ENCODE measurements at places on chromosomes 1 and 21. TPM values are rescaled to one million over a fixed set of nuclear protein-coding genes. Genes with fewer than 3 reads are reported as not detected.

SPRR4 gene
- total RNA-seq: not detected

TRIM17 gene
- total RNA-seq: 8.0 TPM

PADI4 gene
- total RNA-seq: not detected

PTP4A2 gene
- 211 TPM for total RNA-seq

FAM72D gene
- total RNA-seq: 6.3 TPM

ITLN1 gene
- total RNA-seq: 0.22 TPM

SPATA45 gene
- total RNA-seq: not detected

CHI3L1 gene
- 0.63 TPM for total RNA-seq

TCHHL1 gene
- not detected for total RNA-seq

FMO4 gene
- total RNA-seq: 2.0 TPM

EPHA10 gene
- total RNA-seq: not detected

ZYG11A gene
- 1.5 TPM for total RNA-seq

RNU1-4 gene
- total RNA-seq: 3,596 TPM

HSD3B1 gene
- total RNA-seq: not detected

NCAM2 gene
- total RNA-seq: 0.69 TPM

BCAN gene
- 0.31 TPM for total RNA-seq

GRCh38 chr1:53458634-53459033, 565 bp upstream of the DMRTB1 start:
- DNase-seq: peak; percentile 1

GRCh38 chr1:247829656-247830055, 5.7 kb upstream of the OR14A16 start:
- DNase-seq: no peak

DNA sequence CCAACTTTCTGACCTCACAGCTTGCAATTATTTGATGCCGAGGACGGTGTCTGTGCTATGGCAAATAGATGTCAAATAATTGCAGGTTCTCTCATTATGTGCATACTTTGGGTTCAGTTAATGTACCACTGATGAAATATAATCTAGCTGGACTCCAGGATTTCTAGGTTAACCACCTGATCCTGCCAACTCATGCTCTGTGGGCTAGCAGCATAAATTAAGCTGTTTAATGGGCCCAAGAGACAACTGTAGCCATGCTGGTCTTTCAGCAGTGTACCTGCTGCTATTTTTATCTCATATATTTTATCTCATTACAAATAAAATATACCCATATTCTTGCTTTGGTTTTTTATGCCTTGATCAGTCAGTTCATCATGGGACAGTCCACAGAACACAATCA, 43.3 kb upstream of the HP1BP3 start:
- no peak for DNase-seq

GRCh38 chr1:55833529-55834091, 618.4 kb upstream of the USP24 start:
- DNase-seq: no peak

DNA sequence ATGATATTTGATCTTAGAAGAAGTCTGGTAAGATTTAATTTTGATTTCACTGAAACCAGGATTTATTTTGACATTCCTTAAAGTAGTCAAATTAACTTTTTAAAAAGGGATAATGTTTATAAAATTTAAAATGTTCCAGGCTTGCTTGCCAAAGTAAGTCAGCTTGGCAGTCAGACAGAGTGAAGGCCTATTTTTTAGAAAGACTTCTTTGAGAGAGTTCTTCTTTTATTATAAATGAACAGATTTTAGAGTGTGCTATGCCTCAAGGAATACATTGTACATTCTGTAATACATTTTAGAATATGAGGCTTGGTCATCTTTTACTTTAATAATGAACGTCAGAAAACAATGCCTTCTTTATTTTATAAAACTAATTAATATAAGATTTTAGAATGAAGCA, 138.7 kb downstream of the DISP1 start:
- no peak for DNase-seq

GRCh38 chr1:157969697-157970485, 23.6 kb upstream of the KIRREL1 start:
- DNase-seq: peak; percentile 84

DNA sequence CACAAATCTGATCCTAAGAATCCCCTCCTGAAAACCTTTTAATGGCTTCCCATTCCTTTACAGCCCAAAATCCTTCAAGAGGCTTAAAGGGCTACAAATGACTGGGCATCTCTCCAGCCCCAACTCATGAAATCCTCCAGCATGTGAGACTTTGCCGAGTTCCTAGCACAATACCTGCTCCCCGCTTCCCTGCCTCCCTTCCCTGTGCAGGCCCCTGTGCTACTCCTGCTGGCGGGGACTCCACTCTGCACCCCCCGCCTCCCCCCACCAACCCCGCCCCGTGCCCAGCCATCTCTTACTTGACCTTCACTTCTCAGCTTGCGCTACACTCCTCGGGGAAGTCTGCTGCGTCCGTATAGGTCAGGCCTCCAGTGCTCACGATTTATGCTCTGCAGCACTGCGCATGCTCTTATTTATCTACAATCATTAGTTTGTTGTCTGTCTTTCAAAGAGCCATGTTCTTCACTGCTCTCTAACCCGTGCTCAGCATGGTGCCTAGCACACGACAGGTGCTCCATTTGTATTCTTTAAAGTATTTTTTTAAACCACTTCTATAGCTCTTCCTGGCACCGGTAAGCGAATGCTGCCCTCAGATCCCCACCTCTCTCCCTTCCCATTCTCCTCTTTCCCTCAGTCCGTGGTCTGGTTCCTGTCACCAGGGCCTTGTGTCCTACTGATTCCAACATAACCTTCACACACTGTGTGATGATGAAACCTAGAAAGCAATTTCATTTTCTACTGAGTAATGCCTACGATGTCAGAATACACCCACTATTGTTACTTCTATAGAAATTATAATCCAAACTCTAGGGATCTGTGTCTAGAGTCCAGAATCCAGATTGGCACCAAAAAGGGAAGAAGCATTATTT, 37.5 kb upstream of the PLA2G2C start:
- DNase-seq: peak; percentile 67

GRCh38 chr1:71089536-71090270, 8.9 kb upstream of the ZRANB2 start:
- DNase-seq: no peak

- no peak for DNase-seq
Observed at GRCh38 chr1:65009176-65009575, 42.8 kb upstream of the JAK1 start.

DNA sequence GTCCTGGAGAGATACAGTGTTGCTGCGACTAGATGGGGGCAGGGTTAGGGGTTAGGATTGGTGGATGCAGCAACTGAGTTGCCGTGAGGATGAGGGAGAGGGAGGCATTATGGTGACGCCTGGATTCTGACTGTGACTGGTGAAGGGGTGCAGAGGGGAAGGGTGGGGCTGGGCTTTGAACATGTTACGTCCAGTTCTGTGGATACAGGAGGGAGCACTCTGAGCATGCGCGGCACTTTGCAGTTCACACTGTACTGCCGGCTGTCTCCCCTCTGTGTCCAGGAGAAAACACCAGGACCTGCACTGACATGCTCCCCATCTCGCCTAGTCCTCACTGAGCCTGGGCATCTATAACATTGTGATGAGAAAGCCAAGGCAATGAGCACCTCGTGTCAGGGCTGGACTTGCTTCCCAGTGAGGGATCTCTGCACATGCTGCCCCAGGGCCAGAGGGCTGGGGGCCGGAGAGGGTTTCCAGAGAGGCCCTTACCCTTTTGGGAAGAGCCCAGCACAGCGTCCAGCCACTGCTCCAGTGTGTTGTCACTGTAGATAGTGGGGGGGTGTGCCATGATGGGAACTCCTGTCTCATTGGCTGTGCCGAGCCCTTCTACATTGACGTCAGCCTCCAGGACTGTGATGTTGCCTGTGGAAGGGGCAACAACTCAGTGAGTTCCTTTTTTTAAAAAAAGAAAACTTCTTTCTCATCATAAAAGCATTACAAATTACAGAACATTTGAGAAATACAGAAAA, 7.6 kb downstream of the FAM151A start:
- no peak for DNase-seq

DNA sequence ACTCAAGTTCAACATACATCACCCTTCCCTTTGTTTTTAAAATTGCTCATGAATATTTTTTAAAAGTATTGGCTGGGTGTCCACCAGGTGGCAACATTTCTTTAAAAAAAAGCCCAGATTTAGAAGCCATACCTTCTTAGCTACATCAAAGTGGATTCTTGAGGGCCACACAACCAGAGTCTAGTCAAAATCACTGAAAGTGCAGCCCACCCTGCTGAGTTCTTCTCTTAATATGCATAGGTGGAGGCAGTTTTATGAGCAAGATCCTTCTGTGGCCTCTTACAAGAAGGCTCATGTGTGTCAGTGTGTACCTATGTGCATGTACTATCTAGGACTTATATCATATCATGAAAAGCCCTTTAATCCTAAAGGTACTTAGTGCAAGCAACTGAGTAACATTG, 16.9 kb upstream of the GNG12 start:
- DNase-seq: peak; percentile 54

GRCh38 chr1:220448217-220448616, 79.7 kb upstream of the MARK1 start:
- no peak for DNase-seq

- no peak for DNase-seq
Observed at GRCh38 chr1:177977141-177977540, 7.3 kb upstream of the SEC16B start.

GRCh38 chr1:62613325-62613727, 16.0 kb downstream of the ANGPTL3 start:
- DNase-seq: no peak

DNA sequence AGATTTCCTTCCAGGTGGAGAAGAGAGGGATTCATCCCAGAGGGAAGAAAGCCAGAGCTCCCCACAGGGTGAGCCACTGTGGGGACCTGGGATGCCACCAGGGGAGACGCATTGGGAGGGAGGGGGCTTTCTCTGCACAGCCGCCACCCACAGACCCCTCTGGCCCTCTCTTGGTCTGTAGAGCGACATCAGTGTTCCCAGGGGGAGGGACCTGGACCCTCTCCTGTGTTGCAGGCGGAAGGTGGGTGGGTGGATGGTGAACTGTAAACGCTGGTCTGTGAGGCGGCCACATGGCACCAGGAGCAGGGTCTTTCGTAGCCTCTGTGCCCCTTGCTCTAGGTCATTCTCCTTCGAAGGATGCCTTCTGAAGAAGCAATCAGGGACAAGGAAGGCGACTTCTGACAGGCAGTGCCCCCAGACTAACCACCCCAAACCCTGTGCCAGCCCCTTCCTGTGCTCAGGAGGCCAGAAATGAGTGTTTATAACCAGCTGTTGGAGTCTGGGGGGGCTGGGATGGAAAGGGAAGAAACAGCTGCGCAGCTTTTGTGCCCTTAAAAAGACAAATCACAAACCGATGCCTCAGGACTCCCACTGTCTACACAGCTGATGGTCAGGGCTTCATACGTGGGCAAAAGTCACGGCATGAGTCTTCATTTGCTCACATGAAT, 121.4 kb upstream of the ZBTB40 start:
- DNase-seq: no peak

- no peak for DNase-seq
Observed at GRCh38 chr1:21673277-21673780, 4.2 kb upstream of the RAP1GAP start.

- DNase-seq: no peak
Observed at GRCh38 chr1:205963352-205964155, 20.3 kb upstream of the SLC26A9 start.

DNA sequence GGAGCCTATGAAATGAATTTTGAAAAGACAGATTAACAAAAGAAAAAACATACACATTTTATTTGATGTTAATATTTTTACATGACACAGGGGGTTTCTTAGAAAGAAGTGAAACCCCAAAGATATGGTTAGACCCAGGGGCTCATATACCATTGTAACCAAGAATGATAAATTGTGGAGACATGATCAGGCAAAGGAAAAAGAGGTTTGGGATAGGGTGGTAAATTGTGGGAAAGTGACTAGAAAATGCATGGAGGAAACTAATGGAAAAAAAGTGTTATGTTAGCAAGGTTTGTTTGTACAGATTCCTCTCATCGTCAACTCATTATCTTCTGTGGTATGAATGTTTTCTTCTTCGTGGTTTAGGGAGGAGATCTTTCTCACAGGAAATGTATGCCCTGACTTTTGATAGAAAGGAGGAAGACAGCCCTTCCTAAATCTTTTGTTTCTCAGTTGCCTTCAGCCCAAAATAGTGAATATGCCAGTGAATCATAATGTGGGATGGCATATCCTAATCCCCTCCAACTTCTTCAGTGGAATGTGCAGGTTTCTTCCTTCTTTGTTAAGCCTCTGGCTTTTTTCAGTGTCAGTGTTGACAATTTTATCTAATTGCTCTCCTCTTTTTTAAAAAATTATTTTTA, 140.4 kb upstream of the UBE2U start:
- DNase-seq: no peak

DNA sequence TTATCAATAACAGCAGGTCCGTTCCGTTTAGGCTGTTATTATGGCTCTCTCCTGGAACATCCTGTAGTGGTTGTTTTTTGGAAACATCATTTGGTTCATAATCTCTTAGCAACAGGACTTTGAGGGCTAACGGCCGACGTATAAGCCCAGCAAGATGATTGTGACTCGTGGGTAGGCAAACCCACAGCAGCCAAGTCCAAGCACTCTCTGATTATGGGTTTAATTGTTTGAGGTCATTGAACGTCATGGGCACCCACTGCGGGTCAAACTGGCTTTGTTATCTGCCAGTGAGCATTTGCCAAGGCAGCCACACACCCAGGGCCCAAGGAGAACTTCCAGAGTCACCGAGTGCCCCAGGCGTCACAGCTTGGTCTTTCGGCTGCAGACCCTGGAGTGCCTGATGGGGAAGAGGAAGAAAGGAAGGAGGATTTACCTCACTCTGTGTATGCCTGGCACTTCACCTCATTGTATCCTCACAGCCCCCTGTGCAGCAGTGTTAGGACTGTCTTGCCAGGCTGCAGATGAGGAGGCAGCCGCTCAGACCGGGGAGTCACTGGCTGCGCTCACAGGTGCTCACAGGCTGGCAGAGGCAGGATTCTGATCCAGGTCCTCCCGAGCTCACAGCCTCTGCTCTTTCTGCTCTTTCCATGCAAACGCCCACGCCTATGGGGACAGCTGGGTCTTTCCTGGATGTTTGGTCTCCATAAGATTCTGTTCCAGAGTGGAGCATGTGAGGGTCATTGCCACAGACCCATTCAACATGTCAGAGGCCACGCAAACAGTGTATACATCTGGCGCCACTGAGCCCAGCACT, 30.8 kb upstream of the EPS8L3 start:
- peak; percentile 58 for DNase-seq

- no peak for DNase-seq
Observed at GRCh38 chr1:231390071-231390470, 32.0 kb downstream of the EGLN1 start.

GRCh38 chr1:184533049-184533448, 146.2 kb downstream of the C1orf21 start:
- DNase-seq: no peak

- DNase-seq: no peak
Observed at GRCh38 chr1:8415526-8416278, 97.8 kb downstream of the SLC45A1 start.

DNA sequence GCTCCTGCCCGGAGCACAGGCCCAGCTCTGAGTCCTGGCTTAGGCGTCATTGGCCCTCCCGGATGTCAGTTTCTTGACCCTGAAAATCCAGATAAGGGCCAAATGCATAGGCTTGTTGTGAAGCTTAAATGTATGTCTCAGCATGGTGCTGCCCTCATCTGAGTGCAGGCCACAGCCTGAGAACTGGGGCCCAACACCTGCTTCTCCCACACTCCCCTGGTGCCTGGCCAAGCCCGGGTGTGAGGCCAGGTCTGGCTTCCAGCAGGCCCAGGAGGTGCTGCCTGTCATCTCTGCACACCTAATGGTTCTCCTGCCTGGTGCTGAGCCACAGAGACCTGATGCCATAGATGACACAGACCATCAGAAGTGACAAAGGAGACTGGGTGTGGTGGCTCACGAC, 14.0 kb downstream of the MX2 start:
- peak; percentile 39 for DNase-seq

GRCh38 chr1:109655615-109656519, at the start of gene GSTM4:
Gene GSTM4, plus strand, starts transcription at chr1:109656099. Its CDS starts 291 bp downstream, at chr1:109656390.
- peak; percentile 94 for DNase-seq

- DNase-seq: no peak
Observed at GRCh38 chr1:247077213-247077612, 1.4 kb downstream of the ZNF670 start.

All from endodermal cell (in vitro differentiated cells).